Muscle of arm (tissue), 14 donors: ENCODE measurements at places on chromosomes 1 and 21. TPM values are rescaled to one million over a fixed set of nuclear protein-coding genes. Genes with fewer than 3 reads are reported as not detected.

The CAPN8 gene
- 0.39 TPM for polyA plus RNA-seq

The PRKAA2 gene
- polyA plus RNA-seq, result 31.2 TPM

The ASTN1 gene
- polyA plus RNA-seq, result 6.4 TPM

The CHI3L2 gene
- polyA plus RNA-seq, result 0.99 TPM

The WNT4 gene
- not detected for polyA plus RNA-seq

The C1QA gene
- 20.9 TPM for polyA plus RNA-seq

DNA sequence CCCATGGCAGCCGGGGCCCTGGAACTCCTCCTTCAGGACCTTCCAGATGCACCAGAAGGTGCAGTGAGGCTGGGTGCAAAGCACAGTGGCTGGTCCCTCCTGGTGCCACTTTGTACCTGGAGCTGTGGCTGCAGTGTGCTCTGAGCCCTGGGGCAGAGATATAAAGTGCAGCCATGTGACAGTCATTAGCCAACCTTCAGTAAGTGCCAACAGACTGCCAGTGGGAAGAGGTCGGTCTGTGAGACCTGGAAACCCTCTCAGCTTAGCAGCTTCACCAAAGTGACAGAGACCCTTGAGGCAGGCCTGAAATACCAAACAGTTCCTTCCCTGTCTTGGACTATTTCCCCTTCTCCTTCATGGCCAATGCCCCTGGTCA, 26.7 kb upstream of the NGF start:
- DNase-seq, result no peak

- peak; percentile 67 for DNase-seq
Measured at GRCh38 chr1:29235955-29236711, at the start of gene PTPRU. Gene PTPRU (plus strand): TSS chr1:29236522. CDS start chr1:29236645, 123 bp downstream.
